ENCODE measurements at places on chromosomes 1 and 21.
A peak's percentile ranks its signal among the peaks of the same experiment; 100 is the strongest.

DNA sequence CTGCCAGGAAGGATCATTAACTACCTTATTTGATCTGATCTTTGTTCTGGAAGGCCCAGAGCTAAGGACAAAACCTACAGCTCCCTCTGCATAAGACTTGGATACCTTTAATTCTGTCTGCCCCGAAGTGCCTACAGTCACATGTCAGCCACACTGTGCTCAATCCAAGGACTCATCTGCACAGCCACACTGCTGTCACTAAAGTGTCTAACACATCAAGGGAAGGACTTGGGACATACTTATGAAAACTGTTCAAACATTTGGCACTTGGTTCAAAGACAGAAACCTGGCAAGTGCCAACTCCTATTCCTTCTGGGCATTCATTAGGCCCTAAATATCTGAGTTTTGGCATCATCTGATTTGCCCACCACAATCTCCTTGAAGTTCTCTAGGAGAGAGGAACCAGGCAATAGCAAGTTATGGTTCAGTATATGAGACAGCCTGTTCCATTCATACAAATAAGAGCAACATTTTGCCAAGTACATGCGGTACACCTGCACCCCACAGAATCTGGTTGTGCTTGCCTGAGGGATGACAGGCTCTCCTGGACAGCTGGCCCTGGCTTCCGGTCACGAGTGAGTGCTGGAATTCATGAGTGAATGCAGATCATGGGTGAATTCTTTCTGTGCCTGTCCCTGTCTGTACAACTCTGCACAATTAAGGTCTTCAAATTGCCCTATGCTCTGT lies 105.9 kb downstream of the KCNK1 start:
- DNase-seq, result no peak

- peak; percentile 18 for DNase-seq
Measured at GRCh38 chr1:188386161-188386560, 1557.4 kb downstream of the PLA2G4A start.

GRCh38 chr21:36697851-36698384 lies 997 bp upstream of the SIM2 start:
- DNase-seq, result no peak

DNA sequence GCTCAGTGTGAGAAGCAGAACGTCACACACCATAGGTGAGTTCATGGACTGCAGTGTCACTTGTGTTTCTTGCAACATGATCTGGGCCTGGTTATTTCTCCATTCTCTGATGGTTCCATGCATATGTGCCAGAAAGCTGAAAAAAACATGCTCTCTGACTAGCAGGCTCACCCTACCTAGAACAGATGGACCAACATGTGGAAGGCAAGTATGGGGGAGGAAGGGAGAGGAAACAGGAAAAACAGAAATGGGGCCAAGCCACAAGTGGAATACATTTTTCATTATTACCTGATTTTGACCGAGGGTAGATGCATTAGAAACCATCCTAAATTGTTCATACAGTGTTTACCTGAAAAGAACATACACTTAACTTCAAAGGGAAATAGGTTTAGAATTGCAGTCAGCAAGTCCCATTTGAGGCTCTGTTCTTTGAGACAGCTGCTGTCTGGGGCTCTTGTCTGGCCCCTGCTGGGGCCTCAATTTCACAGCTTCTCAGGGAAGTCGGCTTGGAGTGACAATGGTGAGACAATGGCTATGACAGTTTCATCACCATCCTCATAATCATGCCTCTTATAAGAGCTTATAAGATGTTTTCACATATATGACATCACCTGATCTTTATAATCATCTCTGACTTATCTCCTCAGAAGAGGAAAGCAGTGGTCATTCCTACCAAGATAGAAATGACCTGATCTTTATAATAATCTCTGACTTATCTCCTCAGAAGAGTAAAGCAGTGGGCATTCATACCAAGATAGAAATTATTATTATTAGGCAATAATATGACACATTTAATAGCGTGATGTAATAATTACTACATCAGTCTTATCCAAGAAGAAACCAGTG lies 327.3 kb downstream of the SIPA1L2 start:
- DNase-seq, result no peak

DNA sequence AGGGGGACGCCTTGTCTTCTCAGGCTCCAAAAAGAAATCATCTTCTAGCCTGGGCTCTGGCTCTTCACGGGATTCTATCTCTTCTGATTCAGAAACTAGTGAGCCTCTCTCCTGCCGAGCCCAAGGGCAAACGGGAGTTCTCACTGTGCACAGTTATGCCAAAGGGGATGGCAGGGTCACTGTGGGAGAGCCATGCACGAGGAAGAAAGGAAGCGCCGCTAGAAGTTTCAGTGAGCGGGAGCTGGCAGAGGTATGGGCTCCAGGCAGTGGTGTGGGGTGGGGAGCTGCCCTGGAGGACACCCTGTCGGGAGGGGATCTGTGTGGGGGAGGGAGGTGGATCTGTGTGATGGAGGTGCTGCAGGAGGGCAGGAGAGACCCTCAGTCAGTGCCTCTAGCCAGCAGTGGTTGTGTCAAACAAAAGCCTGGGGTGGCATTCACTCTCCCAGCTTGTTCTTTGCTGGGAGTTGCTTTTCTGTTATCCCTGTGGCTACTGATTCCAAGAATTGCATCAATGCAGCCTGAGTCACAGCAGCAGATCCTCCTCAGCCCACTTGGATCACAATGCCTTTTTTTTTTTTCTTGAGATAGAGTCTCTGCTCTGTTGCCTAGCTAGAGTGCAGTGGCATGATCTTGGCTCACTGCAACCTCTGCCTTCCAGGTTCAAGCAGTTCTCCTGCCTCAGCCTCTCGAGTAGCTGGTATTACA lies 21.8 kb downstream of the KDM4A start:
- no peak for DNase-seq

GRCh38 chr1:10917513-10918454 lies 94.7 kb upstream of the TARDBP start:
- DNase-seq, result no peak

DNA sequence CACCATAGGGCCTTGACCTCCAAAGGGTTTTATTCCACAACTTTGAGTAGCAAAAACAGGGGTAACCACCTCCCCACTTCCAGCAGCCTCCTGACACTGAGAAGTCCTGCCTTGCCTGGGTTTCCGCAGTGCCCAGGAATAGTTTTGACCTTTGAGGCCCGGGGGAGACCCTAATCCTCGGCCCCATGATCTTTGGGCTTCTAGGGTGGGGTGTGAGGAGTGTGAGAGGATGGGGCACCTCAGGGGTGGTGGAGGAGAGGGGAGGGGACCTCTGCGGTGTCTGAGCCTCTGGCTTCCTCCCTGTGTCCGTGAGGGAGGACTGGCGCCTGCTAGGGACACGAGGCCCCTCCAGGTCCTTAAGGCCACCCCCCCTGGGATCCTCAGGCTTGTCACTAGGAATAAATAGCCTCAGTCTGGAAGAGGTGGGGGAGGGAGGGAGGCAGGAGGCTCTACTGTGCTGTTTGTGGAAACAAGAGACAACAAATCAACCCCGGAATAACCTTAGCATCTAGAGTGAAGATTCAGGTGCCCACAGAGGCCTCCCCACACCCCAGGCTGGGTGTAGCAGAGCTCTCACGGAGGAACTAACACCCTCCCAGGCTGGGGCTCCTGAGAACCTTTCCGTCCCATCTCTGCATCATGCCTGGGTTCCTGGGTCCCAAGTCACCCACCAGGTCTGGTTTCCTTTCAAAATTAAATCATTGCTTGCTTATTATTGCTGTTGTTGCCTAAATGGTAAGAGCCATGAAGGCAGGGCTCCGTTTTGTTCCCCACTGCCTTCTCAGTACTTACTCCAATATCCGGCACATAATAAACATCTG lies 904 bp upstream of the FHL3 start:
- DNase-seq, result no peak

Measured in fibroblast of skin of left biceps (primary cell).